CD4-positive, alpha-beta T cell treated with Interleukin-17A for 1 hour (primary cell): ENCODE measurements at places on chromosomes 12 and 14.

GRCh38 chr14:76205708-76206107, 54.0 kb downstream of the GPATCH2L start:
- no peak for DNase-seq

GRCh38 chr12:65189028-65189718, 19.8 kb downstream of the LEMD3 start:
- DNase-seq: no peak

- DNase-seq: no peak
These were observed 128.2 kb downstream of the TMEM117 start for GRCh38 chr12:43964033-43964432.

GRCh38 chr12:15613981-15614380, 175.2 kb downstream of the EPS8 start:
- no peak for DNase-seq

- DNase-seq: no peak
These were observed 45.0 kb upstream of the FZD10 start for GRCh38 chr12:130117233-130117632.

- DNase-seq: no peak
These were observed 16.2 kb downstream of the VPS33A start for GRCh38 chr12:122250047-122250446.

- no peak for DNase-seq
These were observed 77.3 kb downstream of the PDE3A start for GRCh38 chr12:20445687-20446086.

DNA sequence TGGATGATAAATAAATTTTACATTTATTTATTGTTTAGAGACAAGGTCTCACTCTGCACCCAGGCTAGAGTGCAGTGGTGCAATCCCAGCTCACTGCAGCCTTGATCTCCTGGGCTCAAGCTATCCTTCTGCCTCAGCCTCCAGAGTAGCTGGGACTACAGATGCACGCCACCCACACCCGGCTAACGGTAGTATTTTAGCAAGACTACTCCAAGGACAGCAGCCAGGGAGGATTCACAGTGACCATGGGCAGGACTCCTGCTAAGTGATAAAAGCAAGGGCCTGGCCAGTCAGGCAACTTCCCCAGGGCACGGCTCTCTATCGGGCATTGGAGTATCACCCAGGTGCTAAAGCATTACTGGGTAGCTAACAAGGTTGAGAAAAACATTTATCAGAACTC, 55.4 kb downstream of the ARL6IP4 start:
- no peak for DNase-seq

GRCh38 chr14:60800409-60800808, 65.8 kb downstream of the MNAT1 start:
- no peak for DNase-seq

GRCh38 chr12:75591628-75592027, 80.2 kb upstream of the KRR1 start:
- no peak for DNase-seq

DNA sequence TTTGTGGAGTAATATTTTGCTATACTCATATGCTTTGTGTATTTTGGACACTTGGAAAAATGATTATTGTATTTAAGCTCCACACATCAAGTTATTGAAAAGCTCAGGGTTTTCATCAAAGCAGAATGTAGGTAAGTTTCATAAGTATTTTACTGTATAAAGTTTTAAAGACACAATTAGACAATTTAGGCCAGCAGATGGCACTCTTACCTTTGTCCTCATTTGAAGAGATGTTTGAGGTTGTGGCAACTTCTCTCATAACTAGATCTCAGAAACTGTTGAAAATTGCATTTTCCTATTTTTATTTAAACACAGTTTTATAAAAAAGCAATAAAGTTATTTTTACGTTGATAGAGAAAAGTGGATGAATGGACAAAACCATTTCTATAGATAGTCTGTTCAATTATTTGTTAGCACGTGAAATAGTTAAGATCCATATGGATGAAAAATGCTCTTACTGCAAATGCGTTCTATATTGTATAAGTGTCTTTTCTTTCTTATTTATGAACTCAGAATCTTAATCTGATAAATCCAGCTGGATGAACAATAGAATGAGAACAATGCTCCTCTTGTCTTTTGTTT, 300.0 kb downstream of the AEBP2 start:
- peak; percentile 52 for DNase-seq

DNA sequence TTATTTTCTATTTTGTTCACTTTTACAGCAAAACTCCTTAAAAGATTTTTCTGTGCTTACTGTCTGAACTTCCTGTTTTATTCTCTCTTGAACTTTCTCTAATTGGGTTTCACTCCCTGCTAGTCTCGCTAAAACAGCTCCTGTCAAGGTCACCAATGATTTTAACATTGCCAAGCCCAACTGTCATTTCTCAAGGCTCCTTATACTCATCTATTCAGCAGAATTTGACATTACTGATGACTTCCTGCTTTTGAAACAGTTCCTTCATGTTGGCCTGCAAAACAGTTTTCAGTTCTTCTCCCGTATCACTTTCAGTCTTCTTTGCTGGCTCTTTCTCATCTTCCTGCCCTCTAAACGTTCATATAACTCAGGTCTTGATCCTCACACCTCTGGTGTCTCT, 268.5 kb upstream of the USP15 start:
- no peak for DNase-seq

GRCh38 chr12:81167694-81168093, 89.8 kb downstream of the ACSS3 start:
- DNase-seq: no peak

GRCh38 chr12:58283553-58283952, 342.2 kb downstream of the ATP23 start:
- no peak for DNase-seq

DNA sequence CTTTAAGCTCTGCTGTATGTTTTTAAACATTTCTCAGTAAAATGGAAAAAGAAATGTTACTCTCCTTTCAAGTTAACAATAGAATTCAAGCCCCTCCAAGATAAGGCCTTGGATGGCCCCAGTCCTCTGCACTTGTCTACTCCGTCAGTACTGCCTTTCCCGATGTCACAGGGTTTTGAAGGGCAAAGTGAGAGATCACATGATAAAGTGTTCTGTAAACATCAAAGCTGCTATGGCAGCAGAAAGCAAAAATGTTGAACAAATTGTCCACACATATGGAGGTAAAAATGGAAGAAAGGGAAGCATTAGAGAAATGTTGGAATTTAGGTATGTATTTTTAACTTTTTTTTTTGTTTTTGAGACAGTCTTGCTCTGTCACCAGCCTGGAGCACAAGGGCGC, 33.5 kb upstream of the CDK2AP1 start:
- DNase-seq: no peak

- DNase-seq: no peak
These were observed 479.3 kb downstream of the SLC16A7 start for GRCh38 chr12:60075091-60075490.

- DNase-seq: no peak
These were observed 81.5 kb downstream of the PLXNC1 start for GRCh38 chr12:94229902-94230301.

DNA sequence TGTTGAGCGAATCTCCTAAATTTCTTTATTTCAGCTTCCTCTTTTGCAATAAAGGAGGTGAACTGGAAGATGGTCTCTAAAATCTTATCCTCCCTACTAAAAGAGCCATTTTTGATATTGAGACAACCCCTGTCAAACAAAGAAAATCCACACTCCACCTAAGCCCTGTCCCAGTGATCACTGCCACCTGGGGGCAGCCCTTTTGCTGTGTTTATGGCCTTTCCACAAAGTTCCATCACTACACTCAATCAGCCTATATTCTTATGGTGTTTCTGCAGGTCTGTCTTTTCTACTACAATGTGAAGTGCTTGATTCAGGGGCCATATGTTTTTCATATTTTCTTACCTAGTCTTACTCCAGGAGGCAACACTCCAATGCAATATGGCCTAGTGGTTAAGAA, 163.7 kb downstream of the BMP4 start:
- DNase-seq: no peak

DNA sequence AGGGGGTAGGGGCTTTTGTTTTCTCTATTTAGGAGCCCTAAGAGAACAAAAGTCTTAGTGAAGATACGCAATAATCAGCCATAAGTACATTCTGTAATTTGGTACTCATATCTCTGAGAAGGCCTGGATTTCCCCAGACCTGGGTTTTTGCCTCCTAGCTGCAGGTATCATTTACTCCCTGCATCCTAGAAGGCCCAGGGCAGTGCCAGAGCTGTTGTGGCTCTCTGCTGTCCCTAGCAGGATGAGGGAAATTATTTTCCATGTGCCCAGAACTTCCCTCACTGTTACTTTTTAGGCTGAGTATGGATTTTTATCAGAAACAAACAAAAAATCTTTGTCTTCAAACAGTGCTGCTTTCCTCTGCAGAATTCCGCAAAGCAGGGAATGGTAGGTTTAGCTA, 192.5 kb upstream of the SYT1 start:
- DNase-seq: no peak

DNA sequence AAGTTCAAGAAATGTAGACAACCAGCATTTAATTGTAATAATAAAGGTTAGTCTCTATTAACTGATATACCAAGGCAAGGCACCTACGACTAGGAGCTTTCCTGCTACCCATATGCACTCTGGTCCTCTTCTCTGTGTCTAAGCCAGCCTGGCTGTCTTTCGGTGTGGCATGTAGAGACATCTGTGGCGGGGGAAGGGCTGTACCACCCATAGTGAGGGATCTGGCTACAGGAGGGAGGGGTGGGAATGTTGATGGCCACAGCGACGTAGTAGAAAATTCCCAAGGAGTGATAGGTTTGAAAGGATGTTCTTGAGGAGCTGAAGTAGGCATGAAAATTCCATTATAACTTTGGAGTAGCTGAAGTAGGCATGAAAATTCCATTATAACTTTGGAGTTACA, 344.2 kb downstream of the ATP23 start:
- DNase-seq: no peak

DNA sequence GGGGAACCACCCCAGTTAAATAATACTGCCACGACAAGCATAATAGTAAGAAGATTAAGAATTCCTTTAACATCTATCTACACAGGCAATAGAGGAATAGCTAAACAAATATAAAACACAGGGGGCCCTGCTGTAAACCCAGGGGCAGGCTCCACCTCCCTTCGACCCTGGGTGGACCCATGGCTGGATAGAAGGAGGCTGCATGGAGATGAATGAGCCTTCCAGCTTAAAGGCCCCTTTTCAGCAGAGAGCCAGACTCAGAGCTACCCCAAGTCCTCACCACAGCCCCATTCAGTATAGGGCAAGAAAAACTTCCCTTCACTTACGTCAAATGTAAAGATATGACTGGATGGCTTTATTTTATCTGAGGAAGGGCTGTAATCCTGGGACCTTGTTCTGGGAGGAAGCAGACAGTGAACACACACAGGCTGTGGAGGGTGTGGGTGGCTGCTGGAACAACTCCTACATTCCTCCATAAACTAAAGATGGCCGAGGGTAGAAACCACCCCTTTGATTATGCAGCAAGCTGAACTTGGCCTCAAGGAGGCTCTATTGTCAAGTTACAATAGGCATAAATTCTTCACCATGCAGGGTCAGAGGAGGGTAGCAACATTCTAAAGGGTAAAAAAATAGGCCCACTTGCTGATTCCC, 30.4 kb downstream of the NUAK1 start:
- DNase-seq: no peak

GRCh38 chr14:101476916-101477553, 84.3 kb upstream of the DIO3 start:
- DNase-seq: no peak

GRCh38 chr12:131084341-131085011, 130.8 kb downstream of the ADGRD1 start:
- no peak for DNase-seq

DNA sequence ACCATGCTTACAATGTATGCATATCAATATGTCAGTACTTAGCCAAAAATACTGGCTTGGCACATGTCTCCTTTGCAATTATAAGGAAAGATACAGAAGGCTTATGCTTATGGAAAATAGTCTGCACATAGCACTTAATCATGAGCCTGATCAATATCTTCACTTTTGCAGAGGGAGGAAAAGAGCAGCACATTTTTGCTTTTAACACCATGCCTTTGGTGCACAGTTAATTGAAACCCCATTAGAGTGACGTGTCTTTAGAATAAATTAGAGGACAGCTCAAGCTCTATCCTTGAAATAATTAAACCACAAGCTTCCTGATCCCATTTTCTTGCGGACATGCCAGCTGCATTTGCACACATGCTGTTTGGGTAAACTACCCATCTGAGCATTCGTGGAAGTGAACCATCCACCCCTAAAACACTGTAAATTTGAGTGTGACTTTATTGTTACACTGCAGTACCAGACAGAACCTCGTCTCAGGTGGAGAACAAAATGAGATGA, 839.9 kb upstream of the MGAT4C start:
- no peak for DNase-seq

GRCh38 chr14:66268802-66269334, 217.3 kb upstream of the CCDC196 start:
- DNase-seq: no peak

DNA sequence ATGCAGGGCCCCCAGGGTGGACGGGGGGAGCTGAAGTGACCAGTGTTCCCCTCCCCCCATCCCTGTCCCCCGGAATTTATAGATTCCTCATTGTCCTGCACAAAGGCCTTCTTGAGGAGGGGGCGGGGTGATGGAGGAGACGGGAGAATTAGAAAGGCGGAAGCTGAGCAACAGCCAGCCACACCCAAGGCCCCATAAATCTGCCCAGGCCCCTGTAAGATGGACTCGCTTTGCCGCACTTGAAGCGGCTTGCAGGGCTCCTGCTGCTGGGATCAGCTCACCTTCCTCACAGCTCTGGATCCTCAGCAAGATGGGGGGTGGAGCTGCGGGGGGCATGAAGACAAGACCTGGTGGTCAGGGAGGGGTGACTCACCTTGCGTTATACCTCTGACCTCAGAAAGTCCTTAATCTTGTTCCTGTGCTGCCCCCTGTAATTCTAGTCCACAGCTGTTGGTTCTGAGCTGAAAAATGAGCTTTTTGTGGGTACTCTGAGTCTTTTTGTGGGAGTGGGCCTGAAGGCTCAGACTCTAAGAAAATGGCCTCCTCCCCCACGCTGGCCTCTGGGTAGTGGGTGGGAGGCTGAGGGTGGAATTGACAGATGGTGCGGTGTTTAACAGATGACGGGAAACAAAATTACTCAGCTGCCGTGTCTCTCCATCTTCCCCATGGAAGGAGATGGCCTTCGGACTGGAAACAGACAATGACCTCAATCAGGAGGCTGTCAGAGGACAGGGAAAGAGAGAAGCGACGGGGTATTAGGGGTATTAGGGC, 15.8 kb upstream of the ANKRD33 start:
- DNase-seq: no peak

GRCh38 chr12:101567918-101568317, 26.9 kb upstream of the MYBPC1 start:
- DNase-seq: no peak

DNA sequence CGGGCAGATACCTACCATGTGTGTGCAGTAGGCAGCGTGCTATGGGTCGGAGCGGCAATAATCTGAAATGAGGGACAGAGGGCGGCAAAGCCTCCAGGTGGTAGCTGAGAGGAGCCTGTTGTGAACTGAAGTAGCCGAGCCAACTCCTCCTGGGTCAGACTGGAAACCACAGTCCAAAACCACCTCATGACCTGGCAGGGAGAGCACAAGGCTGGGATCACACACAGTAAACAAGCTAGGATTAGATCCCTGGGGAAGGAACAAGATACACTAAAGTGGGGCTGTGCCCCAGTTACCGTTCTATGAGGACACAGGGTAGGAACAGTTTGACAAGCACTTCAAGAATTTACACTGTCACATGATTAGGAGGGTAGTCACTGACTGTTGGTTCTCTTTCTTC, 49.0 kb downstream of the AREL1 start:
- DNase-seq: no peak

GRCh38 chr12:112325622-112326207, 56.5 kb downstream of the HECTD4 start:
- DNase-seq: no peak

- DNase-seq: no peak
These were observed 46.0 kb upstream of the EVL start for GRCh38 chr14:100019156-100019744.

GRCh38 chr14:39398382-39398781, 33.9 kb downstream of the FBXO33 start:
- no peak for DNase-seq
